ENCODE measurements at places on chromosomes 11 and 22.

GRCh38 chr22:27004434-27004833 lies 347.0 kb downstream of the MIAT start:
- DNase-seq, result no peak

- no peak for DNase-seq
These were observed 1686.8 kb downstream of the LRRC4C start for GRCh38 chr11:39772525-39773137.

DNA sequence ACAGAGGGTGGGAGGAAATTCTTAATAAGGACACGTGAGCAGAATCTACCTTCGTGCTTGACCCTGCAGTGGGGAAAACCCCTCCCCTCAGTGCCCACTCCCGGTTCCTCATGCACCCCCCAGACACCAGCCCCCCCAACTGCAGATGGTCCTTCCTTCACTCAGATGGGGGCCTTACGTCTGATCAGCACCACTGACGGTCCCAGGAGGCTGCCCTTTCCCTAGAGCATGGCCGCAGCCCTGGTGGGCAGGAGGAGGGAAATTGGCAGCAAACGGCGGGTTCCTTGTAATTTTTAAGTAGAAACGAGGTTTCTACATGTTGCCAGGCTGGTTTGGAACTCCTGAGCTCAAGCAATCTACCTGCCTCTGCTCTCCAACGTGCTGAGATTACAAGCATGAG lies 477.7 kb downstream of the TBC1D22A start:
- no peak for DNase-seq

DNA sequence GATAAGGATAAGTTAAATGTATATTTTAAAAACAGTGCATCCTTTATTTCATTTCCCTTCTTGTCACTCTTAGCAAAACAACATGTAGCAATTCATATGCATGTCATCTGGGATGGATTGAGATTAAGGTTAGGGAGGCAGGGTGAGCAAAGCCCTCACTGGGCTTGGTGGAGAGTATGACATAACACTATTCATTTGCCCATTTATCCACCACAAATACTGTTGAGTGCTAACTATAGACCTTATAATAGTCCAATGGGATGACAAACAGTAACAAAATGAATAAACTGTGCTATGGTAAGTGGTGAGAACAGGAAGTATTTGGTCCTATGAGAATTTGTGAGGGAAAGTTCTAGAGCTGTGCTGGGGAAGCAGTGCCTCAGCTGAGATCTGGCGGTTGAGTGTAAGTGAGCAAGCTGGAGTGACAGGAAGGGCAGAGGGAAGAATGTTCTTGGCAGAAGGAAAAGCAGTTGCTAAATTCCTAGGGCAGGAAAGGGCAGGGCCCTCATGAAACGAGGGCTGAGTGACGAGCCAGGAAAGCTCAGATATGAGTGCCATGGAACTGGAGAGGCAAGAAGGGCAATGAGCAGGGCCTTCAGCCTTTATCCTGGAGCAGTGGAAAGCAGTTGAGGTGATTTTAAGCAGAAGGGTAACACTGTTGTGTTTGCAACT lies 6.7 kb downstream of the HSD17B12 start:
- no peak for DNase-seq

DNA sequence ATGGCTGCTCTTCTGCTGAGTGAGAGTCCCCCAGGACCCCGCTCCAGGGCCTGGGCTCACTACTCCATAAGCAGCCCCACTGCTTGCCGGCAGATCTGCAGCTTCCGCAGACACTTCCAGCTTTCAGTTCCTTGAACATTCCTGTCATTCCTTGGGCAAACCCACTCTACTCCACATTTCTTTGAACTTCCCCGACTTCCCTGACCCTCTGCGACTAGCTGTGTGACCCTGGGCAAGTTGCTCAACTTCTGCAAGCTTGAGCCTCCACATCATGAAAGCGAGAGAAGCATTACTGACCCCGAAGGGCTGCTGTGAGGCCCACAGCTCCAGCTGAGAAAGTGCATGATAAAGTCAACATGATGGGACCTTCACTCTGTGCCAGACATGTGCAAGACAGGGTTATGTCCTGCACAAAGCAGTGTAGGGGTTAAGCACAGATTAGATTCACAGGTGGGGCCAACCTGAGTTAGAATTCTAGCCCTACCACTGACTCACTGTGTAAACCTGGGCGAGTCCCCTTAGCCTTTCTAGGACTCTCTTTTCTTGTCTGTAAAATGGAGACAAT lies 51.8 kb downstream of the THAP12 start:
- no peak for DNase-seq

- no peak for DNase-seq
These were observed 53.2 kb downstream of the TSPAN18 start for GRCh38 chr11:44779736-44780520.

DNA sequence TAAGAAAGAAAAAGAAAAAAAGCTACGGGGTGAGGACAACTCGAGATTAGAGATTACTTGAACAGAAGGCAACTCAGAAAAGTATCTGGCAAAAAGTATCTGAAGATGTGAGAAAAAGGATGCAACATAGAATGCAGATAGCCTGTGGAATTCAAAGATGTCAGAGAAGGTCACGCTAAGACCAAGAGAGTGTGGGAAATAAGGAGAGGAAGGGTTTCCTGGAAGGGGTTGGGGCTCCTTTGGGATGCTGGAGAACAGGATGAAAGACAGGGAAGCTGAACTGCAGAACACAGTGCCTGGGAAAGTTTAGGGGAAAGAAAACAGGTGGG lies 1.2 kb downstream of the GUCY1A2 start:
- DNase-seq, result no peak

GRCh38 chr22:39309881-39310714 lies 9.3 kb downstream of the RPL3 start:
- no peak for DNase-seq

DNA sequence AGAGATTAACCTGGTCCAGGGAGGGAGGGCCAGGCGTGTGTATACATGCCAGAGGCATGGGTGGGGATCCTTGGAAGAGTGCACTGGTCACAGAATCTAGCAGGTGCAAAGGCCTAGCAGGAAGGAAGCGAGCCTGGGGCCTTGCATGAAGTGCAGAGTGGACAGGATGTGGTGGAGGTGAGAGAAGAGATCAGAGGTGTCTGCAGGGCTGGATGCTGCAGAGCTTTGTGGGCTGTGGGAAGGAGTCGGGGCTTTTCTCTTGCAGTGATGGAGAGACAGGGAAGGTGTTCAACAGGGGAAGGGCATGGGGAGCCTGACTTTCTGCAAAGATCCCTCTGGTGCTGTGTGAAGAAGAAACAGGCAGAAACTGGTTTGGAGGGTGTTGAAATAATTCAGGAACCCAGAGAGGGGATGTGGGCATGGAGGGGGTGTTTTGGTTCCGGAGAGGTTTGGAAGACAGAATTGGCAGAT lies 2.5 kb upstream of the TPST2 start:
- DNase-seq, result no peak

- no peak for DNase-seq
These were observed 8.1 kb downstream of the MOGAT2 start for GRCh38 chr11:75725547-75726320.

- DNase-seq, result no peak
These were observed 32.8 kb downstream of the FAM227A start for GRCh38 chr22:38623351-38623750.

DNA sequence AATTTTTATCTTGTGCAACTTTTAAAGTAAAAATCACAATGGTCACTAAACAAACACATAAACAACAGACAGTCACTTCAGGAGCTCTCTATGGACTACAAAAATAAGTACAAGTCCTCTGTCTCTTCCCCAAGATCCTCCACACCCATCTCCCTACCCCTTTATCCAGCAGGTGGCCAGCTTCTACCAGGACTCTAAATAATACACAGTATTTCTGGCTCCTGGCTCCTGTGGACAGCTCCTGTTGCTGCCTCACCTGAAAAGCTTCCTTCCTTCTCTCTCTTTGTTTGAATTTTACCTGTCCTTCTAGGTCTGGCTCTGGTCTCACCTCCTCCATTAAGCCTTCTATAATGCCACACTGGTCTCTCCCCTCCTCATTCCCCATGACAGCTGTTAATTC lies 86.1 kb downstream of the CLPB start:
- DNase-seq, result no peak
